ENCODE measurements at places on chromosomes 2 and 18. TPM values are rescaled to one million over a fixed set of nuclear protein-coding genes. Genes with fewer than 3 reads are reported as not detected.

Gene PAX8
- 6.4 TPM for total RNA-seq

Gene SGPP2
- total RNA-seq = 0.57 TPM

Gene ALPG
- total RNA-seq = 1.2 TPM

Gene PKDCC
- 3.9 TPM for total RNA-seq

Gene ENOSF1
- total RNA-seq = 48.7 TPM

Gene NT5DC4
- 6.1 TPM for total RNA-seq

DNA sequence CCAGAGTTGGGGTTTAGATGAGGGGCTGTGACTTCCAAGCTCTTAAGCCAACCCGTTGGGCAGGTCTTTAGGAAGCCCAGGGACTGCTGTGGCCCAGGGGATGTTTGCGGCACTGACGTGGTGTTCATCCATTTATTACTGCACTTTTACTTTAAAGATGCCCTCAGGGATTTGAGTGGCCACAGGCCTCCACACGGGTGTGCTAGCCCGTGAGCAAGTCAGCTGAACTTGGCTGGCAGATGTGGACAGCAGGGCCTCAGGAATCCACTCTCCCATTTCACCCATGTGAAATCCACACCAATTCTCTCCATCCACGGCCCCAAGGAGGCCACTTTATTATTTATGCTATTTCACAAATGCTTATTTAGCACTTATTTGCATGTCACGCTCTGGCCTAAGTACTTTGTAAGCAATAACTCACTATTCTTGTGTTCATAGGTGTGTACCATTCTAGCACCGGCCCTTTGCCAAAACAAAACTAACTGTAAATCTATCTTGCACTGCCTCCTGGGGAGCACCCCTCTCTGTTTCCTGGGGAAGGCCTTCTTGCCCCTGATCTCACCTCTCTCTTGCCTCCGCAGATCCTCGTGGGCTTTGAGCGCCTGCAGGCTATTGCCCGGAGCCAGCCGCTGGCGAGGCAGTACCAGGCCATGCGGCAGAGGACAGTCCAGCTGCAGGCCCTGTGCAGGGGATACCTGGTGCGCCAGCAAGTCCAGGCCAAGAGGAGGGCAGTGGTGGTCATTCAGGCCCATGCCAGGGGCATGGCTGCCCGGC lies 39.1 kb upstream of the GPR17 start:
- no peak for DNase-seq

GRCh38 chr2:225494100-225494459 lies 94.6 kb downstream of the NYAP2 start:
- peak; percentile 22 for DNase-seq

GRCh38 chr2:108895188-108895587 lies 93.8 kb downstream of the EDAR start:
- DNase-seq = no peak

GRCh38 chr18:57431002-57431382 lies 4.2 kb upstream of the ONECUT2 start:
- DNase-seq = no peak

DNA sequence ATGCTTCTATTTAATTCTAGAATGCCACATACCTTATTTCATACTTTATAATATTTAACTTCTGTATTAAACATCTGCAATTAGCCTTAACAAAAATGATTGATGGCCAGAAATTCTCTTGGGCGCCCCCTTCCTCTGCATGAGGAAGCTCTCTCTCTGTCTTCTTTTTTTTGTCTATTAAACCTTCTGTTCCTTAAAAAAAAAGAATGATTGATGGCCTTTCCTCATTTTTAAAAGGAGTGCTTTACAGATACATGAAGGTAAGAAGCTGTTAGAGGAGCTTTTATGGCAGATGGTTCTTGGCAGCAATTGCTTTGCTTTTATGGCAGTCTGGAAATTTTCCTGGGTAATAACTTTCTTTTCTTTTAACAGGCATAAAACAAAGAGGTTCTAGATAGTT lies 526.9 kb downstream of the SLC4A3 start:
- no peak for DNase-seq

All from PC-9 (cell line).